Mesothelial cell of epicardium (in vitro differentiated cells): ENCODE measurements at places on chromosomes 4 and X. TPM values are rescaled to one million over a fixed set of nuclear protein-coding genes. Genes with fewer than 3 reads are reported as not detected.

AIFM1 gene
- total RNA-seq, result 31.3 to 34.6 TPM (median 32.1 TPM) in 3 replicates

DNA sequence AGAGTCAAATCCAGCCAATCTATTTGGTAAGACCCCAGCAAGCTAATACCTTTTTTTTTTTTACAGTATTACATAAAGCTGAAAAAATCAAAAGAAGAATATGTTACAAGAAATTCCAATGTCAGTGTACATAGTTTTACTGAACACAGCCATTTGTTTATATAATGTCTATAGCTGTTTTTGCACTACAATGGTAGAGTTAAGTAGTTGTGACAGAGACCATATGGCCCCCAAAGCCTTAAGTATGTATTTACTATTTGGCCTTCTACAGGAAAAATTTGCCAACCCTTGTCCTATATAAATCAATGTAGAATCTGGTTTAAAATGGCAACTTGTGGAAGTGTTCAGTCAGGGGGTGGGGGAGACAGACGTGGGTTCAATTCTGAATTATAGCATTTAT lies 60.7 kb downstream of the ANTXR2 start:
- no peaks in the 10 kb centered on the region for H3K27me3 ChIP-seq
- H3K36me3 ChIP-seq, result peaks cover 16% of the 10 kb centered on the region
- no peak for DNase-seq
- H3K27ac ChIP-seq, result no peak overlapping the region
- no peak overlapping the region for H3K4me3 ChIP-seq

DNA sequence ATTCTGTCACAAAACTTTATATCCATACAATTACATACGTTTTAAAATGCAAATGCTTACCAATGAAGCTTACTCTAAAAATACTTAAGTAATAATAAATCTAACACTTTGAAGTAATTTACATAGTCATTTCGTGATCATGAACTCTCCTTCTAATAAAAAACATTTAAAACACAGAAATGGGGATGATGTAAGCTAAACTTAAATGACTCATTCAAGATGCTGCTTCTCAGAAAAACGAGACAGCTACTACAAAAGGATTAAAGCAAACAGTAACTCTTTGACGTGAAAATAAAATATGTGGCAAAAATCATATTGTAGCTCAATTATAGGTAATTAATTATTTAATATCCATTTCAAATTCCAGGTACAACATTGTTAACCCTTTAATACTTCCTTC lies 148.7 kb downstream of the FGF16 start:
- H3K36me3 ChIP-seq, result peaks cover 25% of the 10 kb centered on the region
- H3K4me1 ChIP-seq, result no peaks in the 10 kb centered on the region
- no peaks in the 10 kb centered on the region for H3K27me3 ChIP-seq
- no peak overlapping the region for H3K4me3 ChIP-seq
- no peak overlapping the region for H3K27ac ChIP-seq

- H3K4me3 ChIP-seq, result no peak overlapping the region
- DNase-seq, result no peak
- H3K27me3 ChIP-seq, result no peaks in the 10 kb centered on the region
- no peaks in the 10 kb centered on the region for H3K36me3 ChIP-seq
Observed at GRCh38 chrX:114058988-114059418, 524.9 kb upstream of the HTR2C start.

- no peak for DNase-seq
- H3K27me3 ChIP-seq, result peaks cover 10% of the 10 kb centered on the region
- H3K4me3 ChIP-seq, result no peak overlapping the region
- no peaks in the 10 kb centered on the region for H3K36me3 ChIP-seq
Observed at GRCh38 chr4:87848622-87849351, 16.0 kb downstream of the MEPE start.

DNA sequence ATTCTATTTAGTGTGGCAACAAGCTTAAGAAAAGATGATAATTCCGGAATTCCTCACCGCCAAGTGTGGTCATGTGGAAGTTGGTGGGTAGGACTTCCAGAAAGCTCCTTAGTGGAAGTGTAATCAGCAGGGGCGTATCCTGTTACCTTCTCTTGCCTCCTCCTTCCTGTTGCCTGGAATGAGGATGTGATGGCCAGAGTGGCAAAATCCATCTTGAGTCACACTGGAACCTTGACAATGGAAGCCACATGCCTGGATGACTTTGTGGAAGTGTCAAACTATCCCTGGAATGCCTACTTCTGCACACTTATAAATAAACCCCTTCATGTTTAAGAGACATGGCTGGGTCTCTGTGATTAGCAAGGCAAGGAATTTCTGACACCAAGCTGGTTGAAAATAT lies 191.0 kb downstream of the PRDM5 start:
- no peaks in the 10 kb centered on the region for H3K27me3 ChIP-seq
- no peak overlapping the region for H3K4me3 ChIP-seq
- no peak for DNase-seq
- H3K4me1 ChIP-seq, result peaks cover 4% of the 10 kb centered on the region
- H3K27ac ChIP-seq, result no peak overlapping the region

DNA sequence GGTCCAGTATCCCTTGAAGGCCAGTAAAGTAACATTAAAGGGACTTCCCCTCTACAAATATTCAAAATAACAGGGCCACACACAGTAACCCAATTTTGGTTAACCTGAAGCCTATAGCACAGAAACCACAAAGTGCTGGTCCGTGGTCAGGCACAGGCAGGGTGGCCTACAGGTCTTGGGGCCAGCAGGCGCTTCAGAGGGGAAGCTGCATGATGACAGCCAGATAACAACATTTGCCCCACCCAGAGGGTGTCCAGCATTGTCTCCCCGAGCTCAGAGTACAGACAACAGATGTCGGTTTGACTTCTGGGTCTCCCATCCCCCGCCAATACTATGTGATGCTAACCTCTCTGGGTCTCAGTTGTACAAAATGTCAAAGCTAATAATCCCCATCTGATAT lies 51.1 kb downstream of the SH3KBP1 start:
- H3K27ac ChIP-seq, result no peak overlapping the region
- no peak overlapping the region for H3K4me3 ChIP-seq
- peaks cover 7% of the 10 kb centered on the region for H3K4me1 ChIP-seq
- no peak for DNase-seq
- H3K27me3 ChIP-seq, result no peaks in the 10 kb centered on the region
- H3K36me3 ChIP-seq, result peaks cover 11% of the 10 kb centered on the region

DNA sequence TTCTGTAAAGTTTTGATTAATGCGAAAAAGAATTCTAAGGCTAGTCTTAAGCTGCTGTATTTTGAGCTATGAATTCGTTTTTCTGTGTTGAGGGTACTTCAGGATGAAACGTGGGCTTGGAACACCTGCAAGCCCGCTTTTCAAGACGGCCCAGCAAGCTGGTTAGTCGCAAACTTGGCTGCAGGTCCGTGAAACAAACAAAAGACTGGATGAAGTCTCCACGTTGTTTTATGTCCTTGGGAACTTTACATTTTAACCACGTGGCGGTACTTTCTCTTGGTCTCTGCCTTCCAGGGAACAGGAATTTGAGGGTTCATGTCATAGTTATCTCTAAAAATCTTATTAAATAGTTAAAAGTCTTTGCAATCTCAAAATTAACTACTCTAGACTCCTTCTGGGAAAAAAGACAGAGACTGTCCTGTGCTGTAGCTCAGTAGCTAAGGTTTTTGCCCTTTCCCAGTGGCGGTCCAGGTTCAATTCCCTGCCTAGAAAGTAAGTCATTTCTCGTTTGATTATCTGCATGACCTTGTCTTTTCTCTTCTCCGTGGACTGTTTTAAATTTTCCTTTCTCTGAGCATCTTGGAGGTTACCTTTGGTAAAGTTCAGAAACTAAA lies 21.0 kb downstream of the TENM3 start:
- peaks cover 31% of the 10 kb centered on the region for H3K36me3 ChIP-seq
- DNase-seq, result no peak
- peaks cover 16% of the 10 kb centered on the region for H3K4me1 ChIP-seq
- no peak overlapping the region for H3K4me3 ChIP-seq
- H3K27ac ChIP-seq, result peak overlapping the region; percentile 21
